SJCRH30 (cell line): ENCODE measurements at places on chromosomes 12 and 14. TPM values are rescaled to one million over a fixed set of nuclear protein-coding genes. Genes with fewer than 3 reads are reported as not detected.

SMIM41 gene
- not detected in 2 replicates for total RNA-seq

BCDIN3D gene
- total RNA-seq = 4.7 and 5.3 TPM in 2 replicates

CLEC12A gene
- total RNA-seq = not detected in 2 replicates

FZD10 gene
- not detected in 2 replicates for total RNA-seq

SLCO1B1 gene
- not detected in 2 replicates for total RNA-seq

HRK gene
- total RNA-seq = 0.04 TPM in 1 of 2 replicates, not detected in the other

ACAD10 gene
- total RNA-seq = 10.1 and 11.5 TPM in 2 replicates

NGB gene
- total RNA-seq = not detected in 2 replicates

SLC38A1 gene
- 167 and 195 TPM in 2 replicates for total RNA-seq

MDM2 gene
- total RNA-seq = 62.0 and 85.5 TPM in 2 replicates

ASCL1 gene
- not detected in 2 replicates for total RNA-seq

NYNRIN gene
- 11.9 and 12.1 TPM in 2 replicates for total RNA-seq

ACSM4 gene
- total RNA-seq = not detected in 2 replicates

KSR2 gene
- 0.05 and 0.06 TPM in 2 replicates for total RNA-seq

ACOT6 gene
- not detected in 2 replicates for total RNA-seq

FAM186B gene
- 0.10 and 0.18 TPM in 2 replicates for total RNA-seq

AHSA1 gene
- 146 and 152 TPM in 2 replicates for total RNA-seq

LRRC10 gene
- not detected in 2 replicates for total RNA-seq

GPX2 gene
- total RNA-seq = not detected in 2 replicates

KRT79 gene
- not detected in 2 replicates for total RNA-seq

KRT85 gene
- total RNA-seq = not detected in 2 replicates

FAM90A1 gene
- 0.04 TPM in 1 of 2 replicates, not detected in the other for total RNA-seq

ERP27 gene
- not detected in 2 replicates for total RNA-seq
